ENCODE measurements at places on chromosomes 16 and 17. TPM values are rescaled to one million over a fixed set of nuclear protein-coding genes. Genes with fewer than 3 reads are reported as not detected.

SLC5A10 gene
- not detected for total RNA-seq

ZG16B gene
- total RNA-seq, result 7.5 TPM

SIRT7 gene
- 37.8 TPM for total RNA-seq

DNASE1L2 gene
- 0.93 TPM for total RNA-seq

SLC5A11 gene
- total RNA-seq, result not detected

ADAD2 gene
- total RNA-seq, result not detected

CEP295NL gene
- not detected for total RNA-seq

NOTUM gene
- 0.19 TPM for total RNA-seq

MBTD1 gene
- 9.8 TPM for total RNA-seq

ACSM2A gene
- total RNA-seq, result not detected

SLC25A10 gene
- total RNA-seq, result 38.5 TPM

DNAI2 gene
- 0.15 TPM for total RNA-seq

UTS2R gene
- 0.36 TPM for total RNA-seq

KRTAP9-4 gene
- total RNA-seq, result not detected

ABCA8 gene
- total RNA-seq, result 0.15 TPM
